Activated CD8-positive, alpha-beta memory T cell treated with anti-CD3 and anti-CD28 coated beads for 1 hour (primary cell): ENCODE measurements at places on chromosomes 1 and 21.

GRCh38 chr21:29311802-29312201 lies 13.1 kb downstream of the BACH1 start:
- DNase-seq, result no peak

DNA sequence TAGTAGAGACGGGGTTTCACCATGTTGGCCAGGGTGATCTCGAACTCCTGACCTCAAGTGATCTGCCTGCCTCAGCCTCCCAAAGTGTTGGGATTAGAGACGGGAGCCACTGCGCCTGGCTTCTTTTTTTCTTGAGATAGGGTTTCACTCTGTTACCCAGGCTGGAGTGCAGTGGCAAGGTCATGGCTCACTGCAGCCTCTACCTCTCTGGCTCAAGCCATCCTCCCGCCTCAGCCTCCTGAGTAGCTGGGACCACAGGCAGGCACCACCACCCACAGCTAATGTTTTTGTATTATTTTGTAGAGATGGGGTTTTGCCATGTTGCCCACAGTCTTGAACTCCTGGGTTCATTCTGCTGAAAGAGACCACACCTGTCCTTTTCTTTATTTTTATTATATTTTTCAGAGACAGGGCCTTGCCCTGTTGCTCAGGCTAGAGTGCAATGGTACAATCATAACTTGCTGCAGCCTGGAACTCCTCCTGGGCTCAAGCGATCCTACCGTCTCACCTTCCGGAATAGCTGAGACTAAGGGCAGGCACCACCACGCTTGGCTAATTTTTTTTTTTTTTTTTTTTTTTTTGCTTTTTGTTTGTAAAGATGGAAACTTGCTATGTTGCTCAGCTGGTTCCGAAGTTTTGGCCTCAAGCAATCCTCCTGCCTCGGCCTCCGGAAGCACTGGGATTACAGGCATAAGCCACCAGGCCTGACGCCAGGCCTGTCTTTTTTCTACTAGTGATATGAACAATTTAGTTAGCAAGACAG lies 3.1 kb downstream of the LMNA start:
- DNase-seq, result no peak

- no peak for DNase-seq
Measured at GRCh38 chr1:10664251-10664650, 132.2 kb downstream of the CASZ1 start.

DNA sequence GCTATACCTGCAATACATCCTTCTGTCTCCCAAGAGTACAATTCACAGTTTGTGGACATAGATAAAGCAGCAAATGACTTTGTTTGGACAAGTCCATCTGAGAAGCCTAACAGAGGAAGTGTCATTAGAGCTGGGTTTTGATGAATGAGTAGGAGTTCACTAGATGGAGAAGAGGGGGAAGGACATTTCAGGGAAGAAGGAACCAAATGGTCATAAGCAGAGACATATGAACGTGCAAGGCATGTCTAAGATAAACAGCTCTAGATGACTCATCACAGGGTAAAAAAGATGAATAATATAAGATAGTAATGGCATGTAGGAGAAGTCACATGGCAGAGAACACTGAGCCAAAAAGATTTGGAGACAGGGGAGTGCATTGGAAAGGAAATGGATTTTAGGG lies 54.5 kb downstream of the HMGB4 start:
- DNase-seq, result no peak

- DNase-seq, result no peak
Measured at GRCh38 chr1:54819195-54819536, 18.0 kb upstream of the TTC22 start.

DNA sequence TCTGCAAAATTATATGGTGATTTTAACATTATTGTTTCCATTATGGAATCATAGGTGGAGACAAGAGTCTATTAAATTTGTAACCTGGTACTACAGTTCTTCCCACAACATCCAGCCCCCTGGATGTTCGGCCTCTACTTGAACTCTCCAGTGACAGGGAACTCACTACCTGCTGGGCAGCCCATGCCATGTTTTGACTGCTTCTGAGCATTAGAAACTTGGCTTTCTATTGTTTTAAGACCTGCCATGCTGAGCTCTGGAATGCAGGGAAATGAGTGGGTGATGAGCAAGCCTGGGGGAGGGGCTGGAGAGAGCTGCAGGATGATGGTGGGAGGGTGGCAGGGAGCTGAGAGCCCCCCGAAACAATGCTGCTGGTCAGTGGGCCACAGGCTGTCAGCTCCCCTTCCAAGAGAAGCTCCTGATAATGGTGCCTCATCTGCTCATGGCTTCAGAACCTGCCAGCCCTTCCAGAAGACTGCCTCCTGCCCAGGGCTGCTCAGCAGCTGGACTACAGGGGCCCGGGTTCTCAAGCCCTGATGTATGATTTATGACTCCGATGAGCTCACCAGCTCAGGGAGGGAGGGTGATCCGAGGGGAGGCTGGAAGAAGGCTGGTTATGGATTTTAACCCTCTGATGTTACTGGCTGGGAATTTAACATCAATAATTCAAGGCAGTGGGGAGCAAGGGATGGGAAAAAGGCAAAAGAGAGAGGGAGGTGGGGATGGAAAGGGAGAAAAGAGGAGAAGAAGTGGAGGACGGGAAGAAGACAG lies 205.0 kb downstream of the HIVEP3 start:
- no peak for DNase-seq

DNA sequence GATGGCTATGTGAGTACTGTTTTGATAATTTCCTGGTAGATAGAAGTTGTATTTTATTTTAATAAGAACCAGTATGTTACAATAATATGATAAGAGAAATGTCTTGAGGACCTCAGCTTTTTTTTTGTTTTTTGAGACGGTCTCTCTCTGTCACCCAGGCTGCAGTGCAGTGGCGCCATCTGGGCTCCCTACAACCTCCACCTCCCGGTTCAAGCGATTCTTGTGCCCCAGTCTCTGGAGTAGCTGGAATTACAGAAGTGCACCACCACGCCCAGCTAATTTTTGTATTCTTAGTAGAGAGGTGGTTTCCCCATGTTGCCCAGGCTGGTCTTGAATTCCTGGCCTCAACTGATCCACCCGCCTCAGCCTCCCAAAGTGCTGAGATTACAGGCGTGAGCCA lies 968.1 kb upstream of the ADGRL4 start:
- no peak for DNase-seq
